ENCODE measurements at places on chromosomes 3 and 15.

- no peak for DNase-seq
Observed at GRCh38 chr3:172707967-172708366, 2.9 kb downstream of the NCEH1 start.

DNA sequence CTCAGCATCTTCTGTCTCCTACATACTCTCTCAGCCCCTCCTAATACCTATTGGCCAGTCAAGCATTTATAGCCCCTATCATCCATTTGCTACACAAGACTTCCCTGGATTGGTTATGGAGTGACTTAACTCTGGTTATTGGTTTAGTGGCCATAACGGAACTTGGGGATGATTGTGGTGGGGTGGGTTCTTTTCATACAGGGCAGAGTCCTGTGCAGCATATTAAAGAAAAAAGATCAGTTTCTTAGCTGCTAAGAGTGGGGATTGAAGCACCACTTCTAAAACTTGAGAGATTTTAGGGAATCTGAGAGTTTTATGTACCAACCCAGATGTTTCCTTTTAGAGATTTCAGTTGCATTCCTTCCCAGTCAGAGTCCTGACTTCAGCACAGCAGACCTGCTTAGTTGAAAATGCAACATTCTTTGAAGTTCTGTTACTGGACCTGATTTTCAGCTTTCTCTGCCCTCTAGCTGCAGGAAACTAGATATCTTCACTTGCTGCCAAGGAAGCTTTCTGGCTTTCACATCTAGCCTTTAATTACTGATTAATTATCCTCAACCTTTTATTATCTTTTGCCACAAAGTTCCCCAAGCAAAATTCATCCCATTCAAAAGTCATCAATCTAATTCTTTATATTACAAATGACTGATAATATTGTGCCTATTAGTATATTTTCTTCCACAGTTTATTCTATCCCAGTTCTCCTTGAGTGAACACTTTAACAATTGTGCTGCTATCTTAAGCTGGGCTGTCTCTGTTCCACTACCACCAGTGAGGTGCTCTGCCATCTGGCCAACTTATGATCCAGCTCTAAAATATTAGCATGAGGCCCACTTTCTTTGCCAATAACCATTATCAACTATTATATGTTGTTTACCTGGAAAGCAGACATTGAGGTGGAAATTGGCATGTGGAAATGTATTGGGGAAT, 906.0 kb upstream of the ALCAM start:
- no peak for DNase-seq

- no peak for DNase-seq
Observed at GRCh38 chr3:20145874-20146273, 40.1 kb downstream of the SGO1 start.

DNA sequence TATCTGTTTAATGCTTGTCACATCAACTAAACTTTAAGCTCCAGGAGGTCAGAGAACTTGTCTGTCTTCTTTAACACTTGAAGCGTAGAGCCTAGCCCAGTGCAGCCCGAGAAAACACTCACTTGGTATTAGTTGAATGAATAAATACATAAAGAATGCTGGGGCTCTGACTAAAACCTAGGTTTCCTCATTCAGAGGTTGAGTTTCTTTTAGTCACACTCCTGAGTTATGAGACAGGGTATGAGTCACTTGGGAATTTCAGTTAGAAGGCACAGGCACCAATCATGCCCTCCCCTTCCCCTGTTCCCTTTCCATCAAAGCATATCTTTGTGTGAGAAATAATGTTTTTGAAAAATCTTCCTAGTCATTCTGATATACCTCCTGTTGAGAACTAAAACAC, 589.8 kb upstream of the DPPA4 start:
- peak; percentile 1 for DNase-seq

- no peak for DNase-seq
Observed at GRCh38 chr3:129184396-129184657, 631 bp upstream of the CNBP start.

DNA sequence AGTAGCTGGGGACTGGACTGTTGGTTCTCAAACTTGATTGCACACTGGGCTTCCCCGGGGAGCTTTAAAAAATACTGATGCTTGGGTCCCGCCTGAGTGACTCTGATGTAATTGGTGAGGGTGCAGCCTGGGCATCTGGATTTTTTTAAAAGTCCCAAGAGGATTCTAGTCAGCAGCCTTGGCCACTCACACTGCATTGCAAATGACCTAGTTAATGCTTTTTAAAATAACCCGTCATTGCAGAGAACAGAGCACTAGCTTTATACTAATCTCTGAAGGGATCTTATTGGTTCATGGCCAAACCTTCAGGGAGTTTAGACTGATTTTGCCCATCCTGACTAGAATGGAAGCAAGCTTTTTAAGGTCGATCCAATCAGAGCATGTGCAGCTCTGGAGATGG, 310.6 kb upstream of the PROK2 start:
- no peak for DNase-seq

Measured in stimulated activated CD4-positive, alpha-beta T cell treated with anti-CD3 and anti-CD28 coated beads, Interleukin-12 subunit alpha, Interleukin-12 subunit beta, amount 100 ng/mL, for 48 hours (primary cell).